ENCODE measurements at places on chromosomes 6 and 20.

DNA sequence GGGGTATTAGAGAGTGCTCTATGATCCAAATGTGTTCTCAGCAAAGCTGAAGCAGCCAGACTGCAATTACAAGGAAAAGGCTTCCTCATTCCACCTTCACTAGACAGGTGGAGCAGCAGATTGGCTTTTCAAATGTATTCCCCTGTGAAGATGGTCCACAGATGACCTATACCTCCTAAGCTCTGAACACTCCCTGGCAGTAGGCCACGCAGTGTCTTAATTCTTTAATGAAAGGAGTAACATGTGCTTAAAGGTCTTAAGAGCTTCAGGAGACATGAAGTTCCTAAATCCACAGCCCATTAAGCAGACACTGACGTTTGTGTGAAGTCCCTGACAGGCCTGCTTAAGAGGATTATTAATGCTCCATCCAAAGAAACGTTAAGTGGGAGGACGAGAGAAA is 138.9 kb upstream of the NUP153 start:
- no peak for DNase-seq

DNA sequence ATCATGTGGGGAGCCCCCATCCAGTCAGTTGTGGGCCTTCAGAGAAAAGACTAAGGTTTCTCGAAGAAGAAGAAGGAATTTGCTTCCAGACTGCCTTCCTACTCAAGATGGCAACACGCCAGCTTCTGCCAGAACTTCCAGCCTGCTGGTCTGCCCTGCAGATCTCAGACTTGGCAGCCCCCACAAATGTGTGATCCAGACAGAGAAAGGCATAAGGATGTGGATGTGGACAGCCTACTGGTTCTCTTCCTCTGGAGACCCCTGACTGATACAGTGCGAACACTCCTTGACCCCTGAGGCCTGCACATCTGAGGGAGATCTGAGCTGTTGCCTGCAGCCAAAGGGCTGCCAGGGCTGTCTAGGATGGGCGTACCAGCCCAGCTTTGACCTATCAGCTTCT is 8.6 kb downstream of the GABRR1 start:
- no peak for DNase-seq

DNA sequence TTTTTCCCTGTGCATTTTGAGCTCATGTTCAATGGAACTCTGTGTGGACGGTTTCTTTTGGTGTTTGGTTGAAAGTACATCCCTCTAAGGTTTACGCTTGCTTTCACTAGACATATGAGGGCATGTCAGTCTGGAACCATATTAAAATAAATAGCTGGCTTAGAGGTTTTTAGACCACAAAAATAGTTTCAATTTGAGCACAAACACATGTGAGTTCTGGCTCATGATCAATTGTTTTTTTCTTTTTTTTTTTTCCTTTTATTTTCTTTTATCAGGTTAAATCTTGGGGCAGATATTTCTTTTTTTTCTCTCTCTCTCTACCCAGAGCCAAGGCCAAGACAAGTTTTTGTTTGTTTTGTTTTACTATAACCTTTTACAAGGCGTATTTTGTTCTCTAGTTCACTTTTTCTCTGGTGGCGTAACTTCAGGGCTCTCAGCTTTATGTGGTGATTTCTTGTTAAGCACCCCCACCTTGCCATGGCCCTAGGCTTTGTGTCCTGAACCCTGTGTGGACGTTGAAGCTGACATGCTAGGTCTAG is 92.9 kb downstream of the SHLD1 start:
- DNase-seq = no peak

- DNase-seq = no peak
Measured at GRCh38 chr6:23307516-23307915, 738.1 kb downstream of the HDGFL1 start.

DNA sequence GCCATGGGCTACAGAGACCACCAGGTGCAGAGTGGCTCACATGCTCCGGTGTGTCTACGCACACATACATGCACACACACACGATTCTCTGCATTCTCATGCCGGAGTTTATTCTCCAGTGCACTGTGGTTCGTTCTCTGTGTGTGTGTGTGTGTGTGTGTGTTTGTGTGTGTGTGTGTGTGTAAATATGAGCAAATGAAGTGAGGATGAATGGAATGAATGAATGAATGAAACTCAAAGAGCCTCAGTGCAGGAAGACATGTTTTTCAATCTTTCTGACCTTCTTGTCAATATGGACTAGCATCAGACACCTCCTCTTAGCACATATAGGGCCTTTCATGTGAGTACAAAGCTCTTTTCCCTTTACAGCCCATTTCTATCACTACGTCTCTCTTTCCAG is 1.6 kb downstream of the TMEM74B start:
- DNase-seq = no peak

- peak; percentile 39 for DNase-seq
Measured at GRCh38 chr6:41039060-41039998, at the start of gene UNC5CL. Gene UNC5CL (minus strand): TSS chr6:41039221. CDS start chr6:41035074, 4,147 bp downstream.

DNA sequence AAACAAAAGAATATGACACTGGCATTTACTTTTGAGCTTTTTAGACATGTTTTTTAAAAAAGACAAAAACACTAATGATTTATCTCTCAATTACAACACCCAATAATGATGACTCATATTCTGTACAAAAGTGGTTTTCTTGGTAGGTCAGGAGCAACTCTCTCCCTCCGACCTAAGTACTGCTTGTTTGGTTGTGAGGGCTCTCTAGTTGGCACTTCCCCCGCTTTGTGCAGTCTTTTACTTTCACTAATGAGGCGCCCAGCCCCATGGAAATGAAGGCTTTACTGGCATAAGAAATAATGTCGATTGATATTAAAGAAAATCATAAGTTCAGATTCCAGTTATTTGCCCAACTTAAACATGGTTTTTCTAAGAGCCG is 1.3 kb downstream of the KPNA5 start:
- peak; percentile 26 for DNase-seq

DNA sequence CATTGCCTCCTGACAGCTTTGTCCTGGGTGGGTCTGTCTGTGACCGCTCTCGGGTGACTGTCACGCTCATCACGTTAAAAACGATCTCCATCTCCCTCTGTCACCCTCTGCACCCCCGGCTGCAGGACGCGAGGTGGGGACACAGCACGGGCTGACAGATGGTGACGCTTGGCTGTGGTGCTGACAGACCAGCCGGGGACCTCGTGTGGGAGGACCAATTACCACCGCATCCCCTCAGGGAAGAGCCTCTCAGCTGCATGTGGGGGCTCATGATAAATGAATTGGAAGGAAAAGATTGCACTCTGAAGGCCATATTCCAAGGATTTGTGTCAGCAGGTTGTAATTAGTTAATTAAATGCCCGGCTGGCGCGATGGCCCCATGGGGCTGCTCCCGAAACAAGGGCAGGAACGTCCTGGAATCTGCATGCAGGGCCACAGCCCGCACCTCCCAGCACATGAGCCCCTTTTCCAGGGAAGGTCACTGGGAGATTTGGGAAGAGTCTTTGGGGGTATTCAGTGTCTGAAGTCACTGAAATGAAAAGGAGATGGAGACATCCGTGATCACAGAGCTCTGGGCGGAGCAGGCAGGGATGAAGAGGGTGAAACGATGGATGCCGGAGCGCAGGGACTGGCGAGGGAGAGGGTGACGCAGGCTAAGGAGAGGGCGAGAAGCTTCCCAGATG is 87.1 kb downstream of the ERMARD start:
- DNase-seq = no peak
